Stimulated activated CD8-positive, alpha-beta memory T cell treated with anti-CD3 and anti-CD28 coated beads, Interleukin-4, amount 100 ng/mL, for 1 hour (primary cell): ENCODE measurements at places on chromosomes 2 and 18.

DNA sequence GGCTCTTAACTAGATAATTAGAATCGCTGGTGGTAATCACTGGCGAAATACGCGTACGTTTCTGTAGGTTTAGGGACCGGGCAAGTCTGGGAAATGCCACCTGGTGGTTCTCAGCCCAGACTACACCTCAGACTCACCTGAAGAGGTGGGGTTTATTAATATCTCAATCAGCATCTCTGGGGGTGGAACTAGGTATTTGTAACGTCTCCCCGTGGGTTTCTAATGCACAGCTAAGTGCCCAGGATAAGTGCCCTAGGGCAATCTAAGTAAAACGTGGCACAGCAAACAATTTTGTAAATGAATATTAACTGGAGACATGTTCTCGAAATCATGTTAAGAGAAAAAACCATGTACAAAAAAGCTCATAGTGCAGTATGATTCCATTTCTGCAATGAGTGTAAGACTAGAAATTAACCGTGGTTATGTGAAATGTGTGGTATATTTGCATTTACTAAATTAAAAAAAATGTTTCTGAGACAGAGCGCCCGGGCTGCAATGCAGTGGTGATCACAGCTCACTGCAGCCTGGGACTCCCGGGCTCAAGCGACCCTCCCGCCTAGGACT lies 760 bp upstream of the CNOT11 start:
- no peak for DNase-seq

DNA sequence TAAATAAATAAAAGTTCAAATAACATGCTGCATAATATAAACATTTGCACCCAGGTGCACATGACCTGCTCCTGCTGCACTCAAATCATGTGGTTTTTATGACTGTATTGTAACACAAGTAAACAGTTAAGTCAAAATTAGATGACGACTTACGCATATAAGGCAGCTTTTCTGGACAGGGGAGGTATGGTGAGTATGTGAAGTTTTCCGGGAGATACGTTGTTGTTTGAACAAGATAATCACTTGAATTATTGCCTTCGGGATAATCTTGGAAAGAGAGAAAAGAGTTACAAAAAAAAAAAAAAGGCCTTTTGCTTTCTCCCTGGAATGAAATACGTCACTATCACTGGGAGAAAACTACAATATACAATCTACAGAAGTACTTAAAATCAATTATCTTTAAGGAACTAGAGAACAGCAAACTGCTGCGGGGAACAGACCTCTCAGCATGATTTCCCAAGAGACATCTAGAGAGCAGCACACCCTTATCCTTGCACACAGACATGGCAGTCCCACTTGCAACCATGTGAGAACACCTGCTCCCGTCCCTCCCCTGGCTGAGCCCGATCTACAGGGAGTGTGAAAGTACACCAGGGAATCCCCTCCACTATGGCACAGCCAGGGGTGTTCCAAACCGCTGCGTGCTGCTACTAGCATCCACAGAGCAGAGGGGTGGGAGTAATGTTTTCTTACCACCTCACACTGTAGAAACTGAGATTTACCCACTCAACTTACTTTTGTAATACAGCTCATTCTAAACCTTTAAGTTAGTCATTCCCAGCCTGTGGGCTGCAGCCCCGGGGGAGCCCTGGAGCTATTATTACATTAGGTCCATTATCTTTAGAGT lies 26.3 kb downstream of the B4GALT6 start:
- DNase-seq: no peak

DNA sequence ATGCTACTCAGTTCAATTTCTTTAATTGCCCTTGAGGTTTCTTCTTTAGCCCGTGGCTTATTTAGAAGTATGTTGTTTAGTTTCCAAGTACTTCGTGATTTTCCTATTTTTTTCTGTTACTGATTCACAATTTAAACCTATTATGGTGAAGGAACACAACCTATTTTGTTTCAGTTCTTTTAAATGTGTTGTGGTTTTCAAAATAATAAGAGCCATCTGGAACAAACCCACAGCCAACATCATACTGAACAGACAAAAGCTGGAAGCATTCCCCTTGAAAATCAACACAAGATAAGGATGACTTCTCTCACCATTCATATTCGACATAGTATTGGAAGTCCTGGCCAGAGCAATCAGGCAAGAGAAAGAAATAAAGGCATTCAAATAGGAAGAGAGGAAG lies 155.2 kb downstream of the GALNT1 start:
- DNase-seq: no peak

DNA sequence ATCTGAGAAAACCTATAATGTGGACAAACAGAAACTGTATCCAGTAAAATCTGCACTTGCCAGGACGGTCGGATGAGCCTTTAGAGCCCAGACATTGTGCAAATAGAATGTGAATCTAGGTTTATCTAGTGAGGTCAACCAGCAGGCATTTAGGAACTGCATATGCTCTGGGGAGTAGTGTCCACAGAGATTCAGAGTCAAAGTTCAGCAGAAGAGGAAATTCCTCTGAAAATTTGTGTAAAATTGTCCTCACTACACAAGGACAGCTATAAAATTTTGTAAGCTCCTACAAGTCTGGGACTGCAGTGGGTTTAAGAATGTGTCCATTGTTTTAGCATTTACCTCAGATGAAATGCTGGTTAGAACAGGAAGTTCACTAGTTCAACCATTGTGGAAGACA lies 9.8 kb upstream of the NDUFV2 start:
- no peak for DNase-seq

DNA sequence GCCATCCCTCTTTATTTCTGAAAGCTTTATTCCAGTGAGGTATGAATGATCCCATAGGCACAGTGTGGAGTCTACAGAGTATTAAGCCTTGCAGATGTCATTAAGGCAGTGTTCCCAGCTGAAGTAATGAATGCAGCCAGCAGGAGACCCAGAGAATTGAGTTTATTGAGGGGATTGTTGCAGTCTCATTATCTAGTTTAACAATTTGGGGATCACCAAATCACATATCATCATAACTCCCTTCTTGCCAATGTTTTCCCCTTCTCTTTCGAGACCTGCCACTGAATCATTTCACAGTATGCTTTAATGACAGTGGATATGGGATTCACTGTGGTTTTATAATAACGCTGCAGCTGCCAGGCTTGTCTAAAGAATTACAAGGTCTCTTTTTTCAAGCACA lies 249.3 kb upstream of the FSHR start:
- no peak for DNase-seq

DNA sequence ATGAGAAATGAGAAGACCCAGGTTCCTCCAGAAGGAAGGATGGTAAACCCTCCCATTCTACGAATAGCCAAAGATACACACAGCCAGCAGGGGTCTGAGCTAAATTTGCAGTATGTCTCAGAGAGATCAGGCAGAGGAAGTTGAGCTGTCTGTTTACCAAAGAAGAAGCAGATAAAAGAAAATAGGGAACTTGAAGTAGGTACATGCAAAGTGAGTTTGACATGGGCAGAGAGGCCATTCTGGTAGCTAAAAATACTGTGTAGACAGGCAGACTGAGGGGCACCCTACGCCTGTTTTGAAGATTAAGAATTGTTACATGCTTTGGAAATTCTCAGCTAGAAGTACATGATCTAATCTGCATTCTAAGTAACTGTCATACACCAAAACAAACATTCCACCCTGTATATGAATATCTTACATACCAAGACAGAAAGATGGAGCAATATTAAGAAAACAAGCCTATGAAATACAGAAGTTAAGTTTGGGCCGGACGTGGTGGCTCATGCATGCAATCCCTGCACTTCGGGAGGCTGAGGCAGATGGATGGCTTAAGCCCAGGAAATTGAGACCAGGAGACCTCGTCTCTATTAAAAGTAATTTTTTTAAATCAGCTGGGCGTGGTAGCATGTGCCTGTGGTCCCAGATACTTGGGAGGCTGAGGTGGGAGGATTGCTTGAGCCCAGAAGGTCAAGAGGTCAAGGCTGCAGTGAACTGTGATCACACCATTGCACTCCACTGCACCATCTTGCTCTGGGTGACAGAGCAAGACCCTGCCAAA lies 157.9 kb downstream of the ANKRD44 start:
- DNase-seq: no peak

GRCh38 chr2:179946810-179947615 lies 60.1 kb downstream of the CWC22 start:
- no peak for DNase-seq

DNA sequence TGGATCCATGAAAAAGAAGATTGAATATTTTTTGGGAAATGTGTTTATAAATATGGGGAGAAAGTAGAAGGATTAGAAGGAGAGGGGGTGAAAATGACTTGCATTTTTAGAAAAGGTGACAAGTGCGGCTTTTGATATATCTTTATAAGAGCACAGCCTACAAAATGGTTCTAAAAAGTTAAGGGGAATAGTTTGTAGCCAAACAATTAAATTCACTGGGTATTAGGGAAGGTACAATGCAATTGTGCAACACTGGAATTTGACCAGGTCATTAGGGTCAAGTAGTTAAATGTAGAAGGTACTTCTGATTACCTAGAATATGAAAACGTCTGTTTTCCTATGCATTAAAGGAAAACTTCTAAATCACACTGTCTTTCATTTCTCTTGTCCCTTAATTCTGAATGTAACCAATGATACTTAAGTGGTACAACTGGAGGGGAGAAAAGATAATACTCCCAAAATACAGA lies 44.5 kb upstream of the SERTAD2 start:
- no peak for DNase-seq

DNA sequence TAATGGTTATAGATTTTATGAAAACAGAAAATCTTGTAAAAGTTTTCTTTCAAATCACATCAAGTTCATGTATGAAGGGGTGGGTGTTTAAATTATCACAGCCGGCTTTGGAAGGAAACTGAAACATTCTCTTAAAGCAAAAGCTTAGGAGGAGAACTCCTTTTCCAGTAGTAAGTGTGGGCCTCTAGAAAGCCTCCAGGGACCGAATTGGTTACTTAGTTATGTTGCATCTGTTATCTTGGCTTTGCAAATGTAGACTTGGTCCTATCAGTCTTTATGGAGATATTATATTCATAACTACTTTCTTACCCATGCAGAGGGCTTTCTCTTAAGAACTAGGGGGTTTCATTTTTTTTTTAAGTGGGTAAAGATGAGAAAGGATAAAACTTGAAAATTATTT lies 7.4 kb downstream of the NAB1 start:
- DNase-seq: no peak

DNA sequence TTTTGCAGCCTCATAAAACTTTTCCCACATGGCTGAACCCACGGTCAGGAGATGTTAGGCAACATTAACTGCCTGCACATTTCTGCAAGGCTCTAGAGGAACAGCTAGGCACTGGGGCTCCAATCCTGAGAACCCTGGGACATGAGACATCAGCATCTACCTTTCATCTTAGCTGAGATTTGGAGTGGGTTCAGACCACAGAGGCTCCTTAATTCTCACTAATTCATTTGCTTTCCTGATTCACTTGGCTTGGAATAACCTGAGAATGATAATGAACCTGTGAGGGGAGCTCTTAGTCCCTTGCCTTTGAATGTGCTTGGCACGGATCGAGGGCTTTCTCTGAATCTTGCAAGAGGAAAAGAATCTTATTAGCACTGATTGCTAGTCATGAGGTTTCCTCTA lies 266.2 kb downstream of the FIGN start:
- no peak for DNase-seq

GRCh38 chr2:72830273-72830672 lies 4.4 kb upstream of the EXOC6B start:
- no peak for DNase-seq

- DNase-seq: no peak
These were observed 109.2 kb downstream of the EXOC6B start for GRCh38 chr2:72716601-72717000.

DNA sequence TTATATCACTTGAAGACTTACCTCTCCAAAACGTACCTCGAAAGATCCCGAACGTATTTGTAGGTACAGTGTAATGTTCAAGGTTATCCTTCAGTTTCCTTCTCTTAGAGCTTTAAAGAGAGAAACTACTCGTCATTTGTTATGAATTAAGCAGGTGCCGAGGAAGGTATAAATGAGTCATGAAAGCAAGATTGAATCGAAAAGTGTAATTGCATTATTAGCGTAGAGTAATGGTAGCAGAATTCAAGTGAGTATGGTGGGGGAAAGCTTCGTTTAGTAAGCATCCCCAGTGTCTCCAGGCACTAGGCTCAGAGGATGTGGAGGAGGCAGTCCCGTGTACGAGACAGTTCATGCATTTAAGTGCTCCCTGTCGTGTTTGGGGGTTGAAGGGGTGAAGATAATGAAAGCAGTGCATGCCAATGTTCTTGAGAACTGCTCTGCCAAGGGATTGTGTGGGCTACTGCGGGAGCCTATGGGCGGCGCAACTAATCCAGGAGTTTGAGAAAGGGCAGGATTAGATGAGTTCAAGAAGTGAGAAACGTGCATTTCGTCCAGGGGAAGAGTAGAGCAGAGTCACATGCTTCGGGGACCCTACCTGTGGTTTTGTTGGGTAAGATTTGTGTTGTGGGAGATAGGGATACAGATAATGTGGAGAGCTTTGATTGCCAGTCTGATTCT lies 858 bp downstream of the POLR1B start:
- DNase-seq: no peak

GRCh38 chr2:238162251-238162845 lies 3.6 kb downstream of the ERFE start:
- no peak for DNase-seq
